ENCODE measurements at places on chromosomes 5 and 9. TPM values are rescaled to one million over a fixed set of nuclear protein-coding genes. Genes with fewer than 3 reads are reported as not detected.

DNA sequence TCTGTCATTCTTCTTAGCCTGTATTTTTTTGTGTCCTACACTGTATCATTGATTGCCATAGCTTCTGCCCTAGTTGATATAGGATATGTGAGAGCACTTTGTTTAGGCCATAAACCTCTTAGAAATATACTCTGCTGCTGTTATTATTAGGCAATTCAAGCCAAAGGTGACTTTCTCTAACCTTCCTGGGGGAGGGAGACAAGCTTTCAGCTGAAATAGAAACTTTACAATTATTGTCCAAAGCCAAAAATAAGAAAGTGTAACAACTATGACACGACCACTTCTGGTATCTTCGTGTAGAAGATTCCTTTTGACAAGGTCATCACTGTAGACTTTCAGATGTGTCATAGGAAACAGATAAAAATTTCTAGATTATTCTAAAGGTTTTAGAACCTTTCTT is 12.2 kb upstream of the CSNK1A1 start:
- DNase-seq = no peak

DNA sequence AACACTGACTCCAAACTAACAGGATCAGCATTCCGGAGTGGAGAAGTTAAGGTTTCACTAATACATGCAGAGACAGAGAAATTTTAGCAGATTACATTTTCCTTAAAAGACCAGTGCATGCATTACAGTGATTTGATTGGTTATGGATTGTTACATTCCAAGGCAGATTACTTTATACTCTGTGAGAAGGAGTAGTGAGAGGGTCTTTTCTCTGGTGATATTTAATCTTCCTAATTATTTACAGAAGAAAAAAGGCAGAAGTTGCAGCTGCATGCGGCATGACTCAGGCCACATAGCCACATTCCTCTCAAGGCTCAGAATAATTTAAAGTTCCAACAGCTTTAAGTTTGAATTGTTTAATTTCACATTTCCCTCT is 53.0 kb upstream of the PDZD2 start:
- DNase-seq = no peak

DNA sequence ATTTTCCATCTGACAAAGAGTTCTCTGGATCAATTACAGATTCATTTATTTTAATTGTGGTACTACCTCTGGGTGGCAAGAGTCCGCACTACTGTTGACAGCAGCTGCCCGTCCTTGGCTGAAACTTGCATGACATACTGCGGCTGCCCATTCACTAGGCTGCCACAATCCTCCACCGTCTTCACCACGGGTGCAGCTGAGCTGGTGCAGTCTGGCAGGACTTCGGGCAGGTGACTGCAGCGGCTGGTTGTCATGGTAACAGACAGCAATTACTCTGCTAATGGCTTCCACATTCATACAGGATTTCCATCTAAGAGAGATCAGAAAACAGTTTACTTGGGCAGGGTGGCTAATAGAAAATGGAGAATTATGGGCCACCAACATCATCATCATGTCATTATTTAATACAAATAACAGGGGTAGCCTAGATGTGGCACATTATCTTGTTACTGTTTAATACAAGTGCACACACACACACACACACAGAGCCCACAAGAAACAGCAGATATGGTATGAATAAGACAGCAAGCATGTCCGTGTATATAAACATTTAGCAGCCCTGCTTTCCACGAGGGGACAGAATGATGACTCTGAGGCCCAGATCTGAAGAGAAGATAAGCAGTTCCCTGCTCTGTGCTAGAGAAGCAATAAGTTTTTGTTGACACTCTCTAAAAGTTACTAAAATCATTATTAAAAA is 112.3 kb downstream of the MARCHF3 start:
- no peak for DNase-seq

GRCh38 chr5:157842787-157843186 is 16.2 kb downstream of the CLINT1 start:
- DNase-seq = no peak

DNA sequence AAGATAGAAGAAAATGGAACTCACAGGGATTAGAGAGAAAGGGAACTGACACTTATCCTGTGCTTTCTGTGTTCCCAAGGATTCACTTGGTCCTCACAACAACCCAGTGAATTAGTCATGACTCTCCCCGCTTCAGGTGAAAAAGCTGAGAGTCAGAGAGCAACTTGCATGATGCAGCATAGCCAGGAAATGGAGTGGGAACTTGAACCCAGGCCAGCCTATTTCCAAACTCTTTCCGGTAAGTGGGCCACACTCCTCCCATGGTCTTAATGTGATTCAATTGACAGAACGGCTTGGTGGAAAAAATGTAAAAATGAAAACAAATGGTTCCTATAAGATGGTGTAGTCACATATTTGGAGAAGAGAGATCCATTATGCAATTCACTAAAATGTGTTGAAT is 45.9 kb upstream of the CEMIP2 start:
- no peak for DNase-seq

DNA sequence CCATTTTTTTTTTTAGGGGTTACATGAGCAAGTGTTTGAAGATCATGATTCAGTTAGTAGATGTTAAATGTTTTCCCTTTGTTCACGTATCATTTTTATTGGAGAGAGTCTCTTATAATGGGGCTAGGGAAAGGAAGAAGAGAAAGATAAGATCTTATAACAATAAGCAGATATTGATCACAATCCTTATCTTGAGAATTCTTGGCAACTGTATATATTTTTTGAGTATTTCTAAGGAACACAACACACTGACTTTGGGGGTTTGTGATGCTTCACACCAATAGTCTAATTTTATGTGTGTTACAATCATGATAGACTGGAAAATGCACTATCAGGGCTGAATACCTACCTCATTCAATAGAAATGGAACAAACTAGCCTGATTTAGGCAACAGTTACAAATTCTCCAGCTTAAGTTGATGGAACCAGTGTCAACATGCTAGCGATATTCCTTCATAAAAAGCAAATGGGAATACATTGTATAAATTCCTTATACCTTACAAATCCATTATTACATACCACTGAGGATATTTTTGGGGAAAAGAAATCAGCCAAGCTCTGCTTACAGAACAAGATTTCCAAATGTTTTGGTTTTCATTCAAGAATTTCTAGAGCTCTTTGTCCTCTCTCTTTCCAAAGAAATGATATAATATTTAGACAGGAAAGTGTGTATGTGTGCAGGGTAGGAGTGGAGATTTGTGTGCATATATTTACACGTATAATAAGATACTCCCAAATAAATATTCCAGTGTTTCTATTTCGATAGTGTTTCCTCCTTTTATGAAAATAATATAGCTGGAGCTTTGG is 41.5 kb downstream of the SVEP1 start:
- DNase-seq = no peak

DNA sequence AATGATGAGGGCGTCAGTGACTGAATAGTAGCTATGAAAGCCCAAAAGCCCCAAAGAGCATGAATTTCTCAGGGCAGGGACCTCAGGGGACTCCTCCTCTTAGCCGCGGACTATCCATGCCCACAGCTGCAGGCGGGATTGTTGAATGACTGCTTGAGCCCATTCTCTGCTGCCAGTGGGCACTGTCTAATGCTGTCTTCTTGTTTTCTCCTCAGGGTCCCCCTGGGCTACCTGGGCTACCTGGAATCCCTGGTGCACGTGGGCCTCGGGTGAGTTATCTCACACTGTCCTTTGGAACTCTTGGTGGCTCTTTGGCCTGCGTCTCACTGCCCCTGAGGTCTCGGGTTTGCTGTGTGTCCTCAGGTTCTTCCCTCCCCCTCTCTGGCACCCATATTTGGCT is 22.7 kb downstream of the COL27A1 start:
- DNase-seq = no peak

- no peak for DNase-seq
Measured at GRCh38 chr9:108746864-108747263, 108.9 kb downstream of the ACTL7B start.

- DNase-seq = peak; percentile 6
Measured at GRCh38 chr5:174411479-174411819, 312.9 kb upstream of the MSX2 start.

DNA sequence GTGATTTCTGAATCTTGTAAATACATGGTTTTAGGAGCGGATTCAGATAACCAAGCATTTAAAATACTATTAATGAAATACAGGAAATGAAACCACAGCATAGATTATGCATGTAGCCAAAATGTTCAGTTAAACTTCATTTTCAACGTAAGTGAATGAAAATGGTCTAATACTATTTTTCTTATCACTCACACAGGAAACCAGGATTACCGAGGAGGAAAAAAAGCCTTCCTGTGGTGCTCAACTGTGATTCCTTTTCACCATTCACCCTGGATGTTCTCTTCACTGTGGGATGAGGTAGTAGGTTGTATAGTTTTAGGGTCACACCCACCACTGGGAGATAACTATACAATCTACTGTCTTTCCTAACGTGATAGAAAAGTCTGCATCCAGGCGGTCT is 83.4 kb upstream of the ZNF169 start:
- no peak for DNase-seq

DNA sequence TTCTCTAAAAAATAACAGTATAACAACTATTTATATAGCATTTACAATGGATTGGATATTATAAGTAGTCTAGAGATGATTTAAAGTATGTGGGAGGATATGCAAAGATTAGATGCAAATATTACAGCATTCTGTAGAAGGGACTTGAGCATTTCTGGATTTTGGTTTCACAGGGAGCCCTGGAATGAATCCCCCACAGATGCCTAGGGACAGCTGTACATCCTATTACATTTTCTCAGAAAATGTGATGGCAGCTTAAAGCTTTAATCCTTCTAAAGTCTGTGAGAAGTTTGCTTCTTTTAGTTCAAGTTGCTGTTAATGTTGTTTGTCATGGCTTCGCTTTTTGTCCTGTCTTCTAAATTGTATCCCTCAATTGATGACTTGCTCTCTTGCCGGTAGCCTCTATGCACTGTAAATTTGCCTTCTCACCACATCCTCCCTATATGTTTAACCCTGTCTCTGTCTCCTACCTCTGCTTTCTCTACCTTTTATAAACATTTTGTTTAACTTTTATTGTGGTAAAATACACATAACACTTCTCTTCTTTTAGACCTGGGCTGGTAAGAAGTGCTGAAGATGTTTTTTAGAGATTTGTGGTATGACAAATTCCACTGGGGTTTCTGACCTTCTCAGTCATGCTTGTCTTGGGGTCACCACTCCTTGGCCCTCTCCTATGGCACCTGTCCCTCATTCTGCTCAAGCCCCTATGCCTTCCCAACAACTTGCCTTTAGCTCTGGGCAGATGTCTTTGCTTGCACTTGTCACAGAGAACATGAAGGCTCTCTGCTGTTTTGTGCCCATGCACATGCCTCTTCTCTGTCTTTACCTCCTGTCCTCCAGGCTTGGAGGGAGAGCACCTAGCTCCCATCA is 37.9 kb downstream of the LNPEP start:
- DNase-seq = no peak

- DNase-seq = no peak
Measured at GRCh38 chr5:103458497-103459040, 104.0 kb downstream of the NUDT12 start.

DNA sequence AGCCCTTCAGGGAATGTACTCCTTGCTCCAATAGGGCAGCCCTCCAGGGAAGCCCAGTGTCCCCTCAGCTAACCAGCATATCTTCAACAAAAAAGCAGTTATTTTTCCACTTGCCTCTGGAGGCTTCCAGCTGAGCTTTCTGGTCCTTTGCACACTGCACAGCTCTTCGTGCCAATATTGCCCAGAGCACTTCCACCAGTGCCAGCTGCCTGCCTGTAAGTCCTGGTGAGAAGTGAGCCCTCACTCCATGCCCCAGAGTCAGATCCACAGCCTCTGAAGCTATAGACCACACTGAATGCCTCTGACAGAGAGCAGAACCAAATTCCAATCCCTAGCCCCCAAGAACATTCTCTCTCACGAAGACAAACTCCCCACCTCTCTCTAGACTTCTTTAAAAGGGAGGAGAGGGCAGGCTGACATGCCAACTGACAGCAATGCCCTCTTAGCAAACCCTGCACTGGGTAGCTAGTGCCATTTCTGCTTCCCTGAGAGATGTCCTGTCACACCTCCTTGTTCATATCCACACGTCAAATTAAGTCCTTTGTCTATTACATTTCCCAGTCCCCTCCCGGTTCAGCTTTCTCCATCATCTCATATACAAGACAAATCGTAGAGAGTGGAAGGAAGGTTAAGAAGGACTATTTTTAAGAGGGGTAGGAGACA is 12.7 kb upstream of the HEXB start:
- DNase-seq = no peak

- no peak for DNase-seq
Measured at GRCh38 chr9:126440940-126441339, 114.3 kb downstream of the MVB12B start.

- DNase-seq = no peak
Measured at GRCh38 chr9:19149230-19149629, 21.9 kb upstream of the PLIN2 start.

- DNase-seq = no peak
Measured at GRCh38 chr9:83714329-83714728, 6.6 kb upstream of the UBQLN1 start.

- DNase-seq = no peak
Measured at GRCh38 chr9:123322273-123323195, 33.5 kb upstream of the CRB2 start.

DNA sequence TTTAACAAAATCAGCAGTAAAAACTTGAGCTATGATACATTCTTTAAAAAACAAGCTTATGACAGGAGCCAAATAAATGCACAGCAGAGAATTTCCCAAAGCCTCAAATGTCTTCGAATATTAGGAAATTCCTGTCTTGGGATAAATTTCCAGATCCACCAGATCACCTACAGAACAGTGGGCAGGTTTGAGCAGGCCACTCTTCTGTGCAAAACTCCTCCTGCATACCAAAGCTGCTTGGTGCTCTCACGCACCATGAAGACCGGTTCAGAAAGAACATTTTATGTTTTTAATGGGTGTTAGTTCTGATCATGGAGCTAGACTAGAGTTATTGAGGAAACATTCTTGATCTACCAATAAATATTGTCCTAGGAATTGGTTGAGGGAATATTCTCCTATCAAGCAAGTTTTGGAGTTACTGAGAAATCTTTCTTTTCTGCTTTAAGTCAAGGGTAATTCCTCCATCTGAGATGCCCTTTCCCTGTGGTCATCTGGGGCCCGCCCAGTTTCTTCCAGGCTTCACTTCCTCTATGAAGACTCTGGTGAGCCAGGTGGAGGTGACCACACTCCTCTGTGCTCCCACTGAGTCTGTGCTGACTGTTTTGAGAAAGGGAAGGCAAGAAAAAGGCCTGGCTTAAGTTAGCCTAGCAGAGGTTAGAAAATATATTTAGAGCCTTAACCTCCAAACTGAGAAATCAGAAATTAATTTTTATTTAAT is 17.9 kb downstream of the TNFSF15 start:
- DNase-seq = no peak

- no peak for DNase-seq
Measured at GRCh38 chr9:4126184-4126865, 173.5 kb downstream of the GLIS3 start.

Gene SELENOP
- 87.8 TPM for total RNA-seq

Gene TLR4
- 23.5 TPM for total RNA-seq

Gene LRRC19
- total RNA-seq = not detected

Gene ZNF879
- 4.1 TPM for total RNA-seq

Gene CDC25C
- not detected for total RNA-seq

Gene FUT7
- not detected for total RNA-seq

Gene MPDZ
- 27.6 TPM for total RNA-seq

Gene PCDHA13
- total RNA-seq = 0.42 TPM

Gene SPINK4
- not detected for total RNA-seq

Gene GDA
- total RNA-seq = 6.6 TPM
